ENCODE measurements at places on chromosomes 12 and 14.

GRCh38 chr12:70248876-70249275, 5.6 kb downstream of the CNOT2 start:
- DNase-seq = no peak

GRCh38 chr12:112906712-112907414, at the start of gene OAS1:
Gene OAS1 (plus strand): TSS chr12:112906962. CDS start chr12:112907040, 78 bp downstream.
- peak; percentile 76 for DNase-seq

GRCh38 chr12:45637706-45638105, 91.8 kb upstream of the ARID2 start:
- DNase-seq = no peak

DNA sequence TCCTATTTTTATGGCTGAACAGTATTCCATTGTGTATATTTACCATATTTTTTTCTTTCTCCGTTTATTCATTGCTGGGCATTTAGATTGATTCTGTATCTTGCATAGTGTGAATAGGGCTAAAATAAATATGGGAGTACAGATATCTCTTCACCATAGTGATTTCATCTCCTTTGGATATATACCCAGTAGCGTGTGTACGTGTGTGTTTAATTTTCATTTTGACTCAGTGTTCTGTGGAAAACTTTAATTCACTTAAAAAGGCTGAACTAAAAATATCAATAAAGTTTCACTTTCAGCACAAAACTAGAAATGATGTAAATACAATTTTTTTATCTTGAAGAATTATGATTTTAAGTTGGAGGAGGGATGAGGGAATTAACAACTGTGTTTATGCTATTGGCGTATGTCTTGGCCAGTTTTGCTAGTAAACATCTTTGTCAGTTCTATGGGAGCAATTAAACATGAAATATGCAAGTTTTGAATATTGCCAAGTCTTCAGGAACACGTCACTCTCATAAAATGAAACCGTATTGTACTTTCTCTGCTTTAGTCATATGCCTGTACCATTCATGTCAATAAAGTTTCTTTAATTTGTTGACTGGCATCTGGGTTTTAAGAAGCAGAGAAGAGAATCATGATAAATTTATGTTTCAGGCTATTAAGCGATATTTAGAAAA, 99.8 kb downstream of the PTGER2 start:
- peak; percentile 16 for DNase-seq

- DNase-seq = no peak
These were observed 54.4 kb downstream of the RASSF9 start for GRCh38 chr12:85781766-85782165.

- DNase-seq = peak; percentile 45
These were observed 43.3 kb upstream of the PLEKHG6 start for GRCh38 chr12:6266971-6267721.

DNA sequence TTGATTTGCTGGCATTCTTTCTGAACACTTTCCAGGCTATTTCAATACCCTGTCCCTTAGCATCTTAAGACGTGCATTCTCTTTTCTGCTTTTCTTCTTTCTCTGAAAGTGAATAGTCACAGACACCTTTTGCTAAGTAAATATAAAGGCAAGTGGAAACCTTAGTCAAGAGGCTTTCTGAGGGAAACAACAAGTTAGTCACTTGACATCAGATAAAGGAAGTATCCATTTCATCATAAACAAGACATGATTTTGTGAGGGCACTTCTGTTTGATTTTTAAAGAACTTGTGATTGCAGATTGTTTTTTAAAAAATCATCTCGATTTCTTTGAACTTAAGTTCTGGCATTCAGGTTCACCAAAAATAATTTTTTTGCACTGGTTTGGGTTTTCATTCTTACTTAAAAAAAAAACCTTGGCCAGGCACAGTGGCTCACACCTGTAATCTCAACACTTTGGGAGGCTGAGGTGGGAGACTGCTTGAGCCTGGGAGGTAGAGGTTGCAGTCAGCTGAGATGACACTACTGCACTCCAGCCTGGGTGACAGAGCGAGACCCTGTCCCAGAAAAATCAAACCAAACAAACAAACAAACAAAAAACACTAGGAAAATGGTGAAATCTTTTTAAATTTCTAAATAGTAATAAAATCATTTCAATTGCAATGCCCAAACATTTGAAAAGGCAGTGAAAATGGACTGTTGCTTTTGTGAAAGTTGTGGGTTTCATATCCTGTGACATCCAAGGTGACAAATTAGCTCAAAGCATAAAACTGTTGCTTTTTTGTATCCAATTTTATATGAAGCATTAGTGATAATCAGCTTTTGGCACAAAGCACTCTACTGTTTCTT, 8.3 kb upstream of the KLHL42 start:
- no peak for DNase-seq

DNA sequence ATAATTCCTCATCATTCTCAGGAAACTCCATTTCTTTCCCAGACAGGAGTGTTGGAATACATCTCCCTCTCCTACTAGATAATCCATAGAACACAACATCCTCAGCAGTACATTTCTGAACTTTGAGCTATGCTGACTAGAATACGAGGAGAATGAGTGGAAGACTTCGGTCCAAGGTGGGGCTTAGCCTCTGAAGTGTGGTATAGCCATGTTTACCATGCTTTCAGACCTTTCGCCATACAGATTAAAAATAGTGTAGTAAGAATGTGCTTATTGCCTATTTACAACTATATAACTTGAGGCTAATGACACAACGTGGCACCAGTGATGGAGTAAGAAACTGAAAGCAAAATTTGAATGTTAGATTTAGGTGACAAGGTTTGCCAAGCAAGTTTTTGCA, 184.5 kb upstream of the KRR1 start:
- DNase-seq = no peak

GRCh38 chr14:35400648-35401421, 3.7 kb downstream of the NFKBIA start:
- no peak for DNase-seq

DNA sequence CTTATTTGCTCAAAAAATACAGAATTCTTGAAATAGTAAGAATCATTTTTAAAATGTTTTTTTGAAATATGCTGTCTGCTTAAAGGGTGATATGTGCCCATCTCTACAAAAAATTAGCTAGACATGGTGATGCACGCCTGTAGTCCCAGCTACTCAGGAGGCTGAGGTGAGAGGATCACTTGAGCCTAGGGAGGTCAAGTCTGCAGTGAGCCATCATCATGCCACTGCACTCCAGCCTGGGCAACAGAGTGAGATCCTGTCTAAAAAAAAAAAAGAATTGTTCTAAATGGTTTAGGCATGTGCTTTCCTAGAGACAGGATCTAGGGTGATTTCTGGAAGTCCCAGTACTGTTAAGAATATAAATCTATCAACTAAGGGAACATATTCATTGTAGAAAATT, 75.6 kb upstream of the HECTD1 start:
- DNase-seq = no peak

GRCh38 chr12:128942960-128943477, 89.7 kb downstream of the GLT1D1 start:
- DNase-seq = no peak

- DNase-seq = peak; percentile 61
These were observed 65.7 kb downstream of the TTC9 start for GRCh38 chr14:70707138-70708038.

DNA sequence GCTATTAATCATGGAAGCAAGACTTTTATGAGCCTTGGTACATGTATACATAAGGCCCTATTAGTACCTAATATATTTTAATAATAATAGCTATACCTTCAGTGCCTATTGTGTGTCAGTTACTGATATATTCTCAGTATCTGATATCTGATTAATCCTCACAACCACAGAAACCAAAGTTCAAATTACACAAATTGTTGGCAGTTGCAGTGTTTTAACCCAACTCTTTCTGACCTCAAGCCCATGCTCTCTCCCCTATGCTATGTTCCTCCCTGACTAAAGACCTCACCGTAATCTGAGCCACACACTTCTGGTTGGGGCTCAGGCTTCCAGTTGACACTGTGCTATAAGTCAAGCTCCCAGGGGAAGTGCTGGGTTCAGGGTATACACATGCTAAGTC, 214.4 kb downstream of the SPTSSA start:
- no peak for DNase-seq

DNA sequence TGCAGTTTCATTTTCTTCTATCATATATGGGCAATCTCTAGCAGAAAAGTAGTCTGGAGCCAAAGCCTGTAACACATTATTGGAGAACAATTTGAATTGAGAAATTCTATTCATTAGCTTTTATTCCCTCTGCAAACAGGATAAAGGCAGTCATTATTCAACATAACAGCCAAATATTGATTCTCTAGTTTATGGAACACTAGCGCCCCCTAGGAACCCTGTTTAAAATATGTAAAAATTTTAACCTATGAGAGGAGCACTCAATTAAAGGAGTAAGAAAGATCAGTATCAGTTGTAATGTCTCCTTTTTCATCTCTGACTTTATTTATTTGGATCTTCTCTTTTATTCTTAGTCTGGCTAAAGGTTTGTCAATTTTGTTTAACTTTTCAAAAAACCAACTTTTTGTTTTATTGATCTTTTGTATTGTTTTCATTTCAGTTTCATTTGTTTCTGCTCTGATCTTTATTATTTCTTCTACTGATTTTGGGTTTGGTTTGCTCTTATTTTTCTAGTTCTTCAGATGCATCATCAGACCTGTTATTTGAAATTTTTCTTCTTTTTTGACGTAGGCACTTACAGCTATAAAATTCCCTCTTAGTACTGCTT, 4.8 kb upstream of the LMNTD1 start:
- DNase-seq = peak; percentile 10

DNA sequence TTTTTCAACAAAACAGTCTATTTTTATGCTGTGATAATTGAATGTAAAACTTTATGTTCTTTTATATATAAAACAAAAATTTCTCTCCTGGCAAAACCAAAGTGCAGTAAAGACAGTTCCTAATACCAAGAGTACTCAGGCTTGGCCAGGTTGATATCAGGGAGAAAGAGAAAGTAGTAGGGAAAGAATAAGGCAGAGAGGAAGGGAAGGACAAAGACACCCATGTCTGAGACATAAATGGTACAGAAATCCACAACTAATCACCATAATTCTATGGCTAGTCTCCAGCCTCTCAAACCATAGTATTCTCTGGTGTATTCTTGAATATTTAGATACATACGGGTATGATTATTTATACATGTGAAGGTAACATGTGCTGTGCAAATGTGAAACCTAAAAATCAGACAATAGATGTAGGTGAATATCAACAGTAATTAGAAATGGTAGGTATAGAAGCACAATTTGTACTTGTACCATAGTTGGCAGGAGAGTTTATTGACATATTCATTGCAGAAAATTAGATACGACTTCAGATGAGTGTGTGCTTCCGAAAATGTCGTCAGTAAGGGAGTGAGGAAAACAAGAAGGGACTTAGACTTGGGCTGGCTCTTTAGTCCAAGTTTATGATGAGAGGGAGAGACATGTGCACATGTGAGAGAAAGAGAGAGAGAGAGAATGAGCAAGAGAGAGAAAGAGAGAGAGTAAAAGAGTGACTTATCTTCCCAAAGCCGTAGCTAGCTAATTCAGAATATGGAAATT, 230.8 kb upstream of the NPAS3 start:
- DNase-seq = no peak

GRCh38 chr14:61041704-61042103, 60.7 kb downstream of the SLC38A6 start:
- DNase-seq = no peak

DNA sequence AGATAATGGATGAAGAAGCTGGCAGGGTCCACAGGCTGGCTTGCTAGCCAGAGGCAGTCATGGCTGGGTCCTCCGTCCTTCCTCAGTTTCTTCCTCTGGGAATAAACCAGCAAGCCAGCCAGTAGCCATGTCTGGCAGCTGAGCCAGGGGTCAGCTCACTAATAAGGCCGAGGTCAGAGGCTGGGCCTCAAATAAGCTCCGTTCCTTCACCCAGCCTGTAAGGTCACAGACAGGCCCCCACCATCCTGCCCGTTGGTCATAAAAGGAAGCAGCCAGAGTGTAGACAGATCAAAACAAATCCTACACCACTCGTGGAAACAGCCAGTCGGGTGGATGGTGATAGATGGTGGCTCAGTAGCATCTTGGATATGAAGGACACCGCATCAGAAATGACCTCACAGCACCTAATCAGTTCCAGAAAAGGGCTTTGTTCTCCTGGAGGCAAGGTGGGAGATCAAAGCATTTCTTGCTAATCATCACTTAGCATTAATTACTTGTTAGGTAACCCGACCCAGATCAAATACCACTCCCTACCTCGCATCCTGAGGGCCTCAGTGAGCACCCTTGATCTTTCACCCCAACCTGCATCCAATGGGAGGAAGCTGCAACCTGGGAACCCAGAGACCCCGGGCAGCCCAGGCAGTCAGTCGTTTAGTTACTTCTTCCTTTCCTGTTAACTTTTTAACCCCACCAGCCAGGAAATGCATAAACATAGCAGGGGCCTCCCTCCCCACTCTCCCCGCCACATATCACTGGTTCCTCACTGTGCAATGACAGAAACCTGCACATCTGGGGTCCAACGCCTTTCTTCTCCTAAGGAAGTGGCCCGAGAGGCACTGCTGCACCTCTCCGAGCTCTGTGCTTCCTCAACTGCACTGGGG, 90.2 kb downstream of the KDM2B start:
- DNase-seq = no peak

DNA sequence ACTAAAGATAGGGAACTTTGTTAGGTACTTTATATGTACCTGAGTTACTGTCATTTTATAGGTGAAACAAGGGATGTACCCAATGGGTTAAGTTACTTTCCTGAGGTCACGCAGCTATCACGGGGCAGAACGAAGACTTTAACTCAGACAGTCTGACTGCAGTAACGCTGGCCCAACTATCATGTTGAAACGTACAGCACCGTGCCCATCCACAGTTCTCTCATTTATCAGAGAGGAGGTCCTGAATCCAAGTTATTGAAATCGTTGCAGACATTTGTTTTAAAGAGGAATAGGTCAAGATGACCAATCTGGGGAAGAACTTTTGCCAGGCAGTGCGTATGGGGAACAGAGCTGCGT, 587 bp upstream of the C12orf75 start:
- DNase-seq = no peak

- DNase-seq = no peak
These were observed 127.0 kb upstream of the RPH3A start for GRCh38 chr12:112664569-112664968.

DNA sequence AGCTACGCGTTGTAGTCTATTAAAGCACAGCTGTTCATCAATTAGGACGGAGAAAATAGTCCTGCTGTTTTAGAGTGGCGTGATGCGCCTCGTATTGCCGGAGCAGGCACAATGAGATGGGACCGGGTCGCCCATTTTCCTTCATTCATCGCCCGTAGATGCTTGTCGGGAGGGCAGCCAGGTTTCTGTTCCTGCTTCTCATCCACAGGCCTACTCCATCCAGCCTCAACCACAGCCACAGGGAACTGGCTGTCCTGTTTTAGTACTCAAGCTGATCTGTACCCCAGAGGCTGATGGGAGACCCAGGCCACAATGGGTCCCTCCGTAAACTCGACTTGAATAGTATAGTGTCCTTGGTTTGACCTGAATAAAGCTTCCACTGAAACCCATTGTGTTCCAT, 264.0 kb downstream of the VRK1 start:
- no peak for DNase-seq

GRCh38 chr14:74203639-74204038, 35.6 kb upstream of the VSX2 start:
- DNase-seq = no peak

GRCh38 chr12:103640410-103640809, 53.3 kb downstream of the STAB2 start:
- no peak for DNase-seq
